DMS53 (cell line): ENCODE measurements at places on chromosomes 12 and 14.

DNA sequence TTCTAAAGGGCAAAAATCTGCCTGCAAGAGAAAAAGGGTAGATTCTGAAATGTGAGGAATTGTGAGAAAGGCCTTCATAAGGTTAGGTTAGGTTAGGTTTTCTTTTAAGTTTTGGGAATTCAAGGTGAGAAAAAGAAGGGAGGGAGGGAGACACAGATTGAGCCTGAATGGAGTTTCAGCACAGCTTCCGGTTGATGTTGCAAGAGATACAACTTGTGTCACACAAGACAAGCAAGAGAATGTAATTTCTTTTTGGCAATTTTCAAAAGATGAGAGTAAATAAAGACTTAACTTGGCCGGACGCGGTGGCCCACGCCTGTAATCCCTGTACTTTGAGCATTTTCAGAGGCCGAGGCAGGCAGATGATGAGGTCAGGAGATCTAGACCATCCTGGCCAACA is 63.8 kb downstream of the CPSF2 start:
- DNase-seq, result no peak

DNA sequence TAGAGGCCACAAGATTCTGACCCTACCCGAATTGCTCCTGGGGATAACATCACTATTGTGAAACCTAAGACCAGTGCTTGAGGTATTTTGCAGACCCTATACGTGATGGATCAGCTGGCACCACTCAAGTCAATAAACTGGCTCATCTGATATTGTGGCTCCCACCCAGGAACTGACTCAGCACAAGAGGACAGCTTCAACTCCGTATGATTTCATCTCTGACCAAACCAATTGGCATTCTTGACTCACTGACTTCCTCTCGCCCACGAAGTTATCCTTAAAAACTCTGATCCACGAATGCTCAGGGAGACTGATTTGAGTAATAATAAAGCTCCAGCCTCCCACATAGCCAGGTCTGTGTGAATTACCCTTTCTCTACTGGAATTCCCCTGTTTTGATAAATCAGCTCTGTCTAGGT is 1036.1 kb upstream of the TMEM132C start:
- no peak for DNase-seq

- DNase-seq, result peak; percentile 31
Observed at GRCh38 chr14:69693801-69694729, 72.9 kb upstream of the SRSF5 start.

DNA sequence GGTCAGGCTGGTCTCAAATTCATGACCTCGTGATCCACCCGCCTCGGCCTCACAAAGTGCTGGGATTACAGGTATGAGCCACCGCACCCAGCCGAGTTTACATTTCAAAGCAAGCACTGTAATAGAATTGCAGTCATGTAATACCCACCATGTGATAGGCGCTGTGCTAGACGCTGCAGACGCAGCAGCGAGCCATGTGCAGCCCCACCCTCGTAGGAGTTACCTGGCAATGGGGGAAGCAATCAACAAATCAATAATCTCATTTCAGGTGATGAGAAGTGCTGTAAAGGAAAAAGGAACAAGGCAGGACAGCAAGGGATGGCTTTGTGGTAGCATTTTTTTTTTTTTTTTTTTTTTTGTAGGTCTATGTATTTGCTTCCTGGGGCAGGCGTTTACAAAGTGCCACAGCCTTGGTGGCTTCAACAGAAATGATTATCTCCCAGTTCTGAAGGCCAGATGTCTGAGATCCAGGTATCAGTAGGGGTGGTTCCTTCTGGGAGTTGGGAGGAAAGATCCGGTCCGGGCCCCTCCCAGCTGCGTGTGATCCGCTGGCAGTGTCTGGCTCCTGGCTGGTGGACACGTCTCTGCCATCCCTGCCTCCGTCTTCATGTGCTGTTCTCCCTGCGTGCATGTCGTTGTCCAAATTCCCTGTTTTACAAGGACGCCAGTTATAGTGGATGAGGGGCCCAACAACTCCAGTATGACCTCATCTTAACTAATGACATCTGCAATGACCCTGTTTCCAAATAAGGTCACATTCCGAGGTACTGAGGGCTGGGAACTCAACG is 72.8 kb downstream of the TNFAIP2 start:
- DNase-seq, result no peak

GRCh38 chr12:12993367-12993766 is 6.7 kb downstream of the HEBP1 start:
- no peak for DNase-seq

DNA sequence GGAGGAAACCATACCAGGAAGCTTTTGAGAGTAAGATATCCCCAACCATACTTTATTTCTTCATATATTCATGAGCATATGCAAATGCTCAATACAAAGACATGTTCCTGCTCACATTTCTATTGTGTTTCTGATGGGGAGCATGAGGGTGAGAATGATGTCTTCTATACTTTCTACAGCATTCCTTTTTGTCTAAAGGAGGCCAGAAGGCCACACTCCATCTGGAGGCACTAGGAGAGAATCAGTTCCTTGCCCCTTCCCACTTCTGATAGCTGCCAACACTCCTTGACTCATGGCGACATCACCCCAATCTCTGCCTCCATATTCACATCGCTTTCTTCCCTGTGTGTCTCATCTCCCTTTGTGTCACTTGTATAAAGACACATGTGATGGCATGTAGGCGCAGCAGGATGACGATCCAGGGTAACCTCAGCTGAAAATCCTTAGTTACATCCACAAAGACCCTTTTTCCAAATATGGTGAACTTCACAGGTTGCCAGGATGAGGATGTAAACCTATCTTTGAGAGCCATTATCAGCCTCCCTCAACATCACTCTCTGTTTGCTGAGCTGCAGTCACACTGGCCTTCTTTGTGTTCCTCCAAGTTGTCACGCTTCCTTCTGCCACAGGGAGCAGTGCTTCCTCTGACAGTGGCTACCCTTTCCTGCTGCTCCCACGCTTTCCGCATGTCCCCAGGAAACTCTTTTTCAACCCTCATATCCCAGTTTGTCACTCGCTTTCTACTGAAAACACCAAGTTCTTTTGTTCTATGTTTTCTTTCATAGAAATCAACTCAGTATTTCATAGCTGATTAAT is 96.9 kb downstream of the STXBP6 start:
- DNase-seq, result peak; percentile 46

- DNase-seq, result no peak
Observed at GRCh38 chr12:19066475-19067001, 63.0 kb upstream of the PLEKHA5 start.

GRCh38 chr12:72053604-72054003 is 115.0 kb downstream of the TPH2 start:
- no peak for DNase-seq

- peak; percentile 27 for DNase-seq
Observed at GRCh38 chr12:1217191-1217949, 226.3 kb downstream of the ERC1 start.

- no peak for DNase-seq
Observed at GRCh38 chr12:124210991-124211577, 83.8 kb upstream of the RFLNA start.

DNA sequence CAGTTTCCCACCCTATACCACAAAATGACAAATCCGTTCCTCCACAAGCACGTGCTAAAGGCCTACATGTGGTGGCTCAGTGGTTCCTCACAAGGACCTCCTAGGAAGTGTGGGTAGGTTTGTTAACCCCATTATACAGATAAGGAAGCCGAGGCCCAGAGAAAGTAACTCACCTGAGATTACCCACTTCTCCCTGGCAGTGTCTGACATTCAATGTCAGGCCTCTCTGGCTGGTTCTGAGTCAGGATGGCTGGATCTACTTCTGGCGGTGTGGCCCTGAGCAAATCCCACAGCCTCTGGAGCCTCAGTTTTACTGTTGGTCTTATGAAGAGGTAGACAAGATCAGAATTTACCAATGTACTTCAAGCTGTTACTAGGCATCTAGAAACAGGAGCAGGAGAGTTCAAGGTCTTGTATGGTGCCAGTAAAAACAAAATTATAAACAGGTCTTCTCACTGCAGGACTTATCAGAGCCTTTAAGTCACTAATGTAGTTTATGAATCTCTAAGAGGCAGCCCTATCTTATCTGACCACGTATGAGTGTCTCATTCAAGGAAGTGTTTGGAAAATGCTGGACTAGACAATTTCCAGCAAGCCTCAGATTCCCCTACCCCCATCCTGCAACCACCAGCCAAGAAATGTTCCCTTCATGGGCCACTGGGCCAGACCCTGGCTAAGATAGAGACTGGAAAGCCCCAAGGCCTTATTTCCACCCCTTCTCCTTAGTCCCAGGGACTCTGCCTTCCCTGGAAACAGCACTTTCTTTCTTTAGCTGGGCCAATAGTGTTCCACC is 4.2 kb downstream of the HSPB8 start:
- no peak for DNase-seq

DNA sequence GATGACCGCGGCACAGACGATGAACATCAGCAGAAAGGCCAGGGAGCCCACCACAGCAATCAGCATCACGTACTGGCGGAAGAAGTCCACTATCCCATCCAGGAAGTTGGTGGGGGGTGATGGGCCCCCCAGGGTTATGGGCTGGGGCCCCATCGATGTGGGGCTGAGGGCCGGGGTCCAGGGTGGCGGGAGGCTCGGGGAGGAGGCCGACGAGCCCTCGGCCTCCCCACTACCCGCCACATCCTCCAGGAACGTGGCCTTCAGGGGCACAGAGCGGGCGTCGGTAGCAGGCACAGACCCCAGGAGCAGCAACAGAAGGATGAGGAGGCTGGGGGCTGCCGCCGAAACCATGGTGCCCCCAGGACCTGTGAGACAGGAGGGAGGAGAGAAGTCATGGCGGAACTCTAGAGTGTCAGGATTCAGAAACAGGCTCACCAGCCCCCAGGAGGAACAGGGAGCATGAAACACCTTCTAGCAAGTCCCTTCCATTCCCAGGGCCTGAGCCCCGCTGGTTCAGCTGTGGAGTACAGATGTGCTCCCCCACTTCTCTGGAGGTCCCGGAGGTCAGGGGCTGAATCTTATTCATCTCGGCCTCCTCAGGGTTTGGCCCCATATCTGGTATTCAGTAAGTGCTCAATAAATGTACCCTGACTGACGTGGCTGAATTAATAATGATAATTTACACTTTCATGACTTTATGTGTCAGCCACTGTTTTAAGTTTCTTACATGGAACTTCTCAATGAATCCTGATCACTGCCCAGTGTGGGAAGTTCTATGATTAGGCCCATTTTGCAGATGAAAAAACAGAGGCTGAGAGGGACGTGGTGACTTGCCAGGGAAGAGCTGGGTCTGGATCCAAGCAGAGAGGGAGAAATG is 5.6 kb downstream of the TMEM119 start:
- no peak for DNase-seq

GRCh38 chr12:18782827-18783226 is 44.9 kb downstream of the CAPZA3 start:
- no peak for DNase-seq

- DNase-seq, result peak; percentile 87
Observed at GRCh38 chr14:68795597-68796417, 2.9 kb upstream of the ZFP36L1 start.

DNA sequence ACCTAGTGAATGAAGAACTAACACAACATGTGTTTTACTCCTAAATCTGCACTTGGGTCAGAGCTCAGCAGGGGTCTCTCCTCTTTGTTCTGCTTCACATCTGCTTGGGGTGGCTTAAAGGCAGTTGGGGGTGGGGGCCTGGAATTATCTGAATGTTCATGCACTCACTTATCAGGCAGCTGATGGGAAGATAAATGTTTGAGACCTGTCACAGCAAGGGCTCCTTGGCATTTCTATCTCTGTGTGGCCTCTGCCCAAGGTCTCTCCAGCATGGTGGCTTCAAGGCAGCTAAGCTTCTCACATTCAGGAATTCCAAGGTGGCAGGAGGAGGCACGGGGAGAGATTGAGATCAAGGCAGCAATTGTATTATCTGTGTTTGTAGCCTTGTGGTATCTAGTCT is 6.4 kb upstream of the HMGA2 start:
- DNase-seq, result no peak

GRCh38 chr14:77667331-77667730 is 40.5 kb downstream of the ALKBH1 start:
- no peak for DNase-seq

DNA sequence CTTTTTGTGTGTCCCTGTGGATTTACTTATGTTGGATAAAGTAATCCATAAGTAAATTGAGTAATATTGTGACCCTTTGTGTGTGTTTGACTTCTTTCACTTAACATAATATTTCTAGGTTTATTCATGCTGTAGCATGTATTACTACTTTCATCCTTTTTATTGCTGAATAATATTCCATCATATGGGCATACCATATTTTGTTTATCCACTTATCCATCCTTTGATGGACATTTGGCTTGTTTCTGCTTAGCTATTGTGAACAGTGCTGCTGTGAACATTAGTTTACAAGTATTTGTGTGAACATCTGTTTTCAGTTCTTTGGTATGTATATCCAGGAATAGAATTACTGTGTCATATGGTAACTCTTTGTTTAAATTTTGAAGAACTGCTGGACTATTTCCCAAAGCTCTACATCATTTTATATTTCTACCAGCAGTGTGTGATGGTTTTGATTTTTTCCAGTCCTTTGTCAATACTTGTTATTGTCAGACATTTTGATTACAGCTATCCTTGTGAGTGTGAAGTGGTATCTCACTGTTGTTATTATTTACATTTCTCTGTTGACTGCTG is 25.2 kb downstream of the G2E3 start:
- DNase-seq, result no peak

DNA sequence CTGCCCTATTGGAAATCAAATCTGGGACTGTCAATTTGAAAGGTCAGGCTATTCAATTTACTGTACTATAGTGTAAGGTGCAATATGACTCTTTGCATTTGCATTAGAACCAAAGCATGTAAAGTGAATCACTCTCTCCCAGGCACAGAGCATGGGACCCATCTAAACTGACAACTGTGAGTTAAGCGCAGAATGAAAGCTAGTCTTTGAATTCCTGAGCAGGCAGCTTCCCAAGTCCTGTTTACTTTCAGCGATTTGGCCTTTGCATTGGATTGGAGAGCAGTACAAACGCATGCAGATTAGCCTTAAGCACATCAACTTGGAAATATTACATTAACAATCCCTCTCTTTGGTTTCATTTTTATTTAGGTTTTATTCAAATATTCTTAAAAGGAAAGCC is 74.6 kb downstream of the RERG start:
- no peak for DNase-seq

DNA sequence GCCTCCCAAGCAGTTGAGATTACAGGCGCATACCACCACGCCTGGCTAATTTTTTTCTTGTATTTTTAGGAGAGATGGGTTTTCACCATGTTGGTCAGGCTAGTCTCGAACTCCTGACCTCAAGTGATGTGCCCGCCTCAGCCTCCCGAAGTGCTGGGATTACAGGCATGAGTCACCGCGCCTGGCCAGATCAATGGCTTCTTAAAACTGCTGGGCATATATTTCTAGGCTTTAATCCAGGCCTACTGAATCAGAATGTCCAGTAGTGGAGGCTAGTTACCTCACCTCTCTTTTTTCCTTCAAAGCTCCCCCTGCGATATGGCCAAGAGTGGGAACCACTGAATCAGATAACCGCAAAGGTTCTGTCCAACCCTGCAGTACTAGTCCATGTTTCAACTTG is 17.1 kb downstream of the POU6F1 start:
- DNase-seq, result no peak

GRCh38 chr14:95409477-95410272 is 90.0 kb upstream of the CLMN start:
- no peak for DNase-seq

- peak; percentile 48 for DNase-seq
Observed at GRCh38 chr14:91893007-91893406, 25.7 kb upstream of the TC2N start.
